ENCODE measurements at places on chromosomes 12 and 14.

GRCh38 chr12:120841525-120841924 lies 62.6 kb downstream of the SPPL3 start:
- no peak for DNase-seq

DNA sequence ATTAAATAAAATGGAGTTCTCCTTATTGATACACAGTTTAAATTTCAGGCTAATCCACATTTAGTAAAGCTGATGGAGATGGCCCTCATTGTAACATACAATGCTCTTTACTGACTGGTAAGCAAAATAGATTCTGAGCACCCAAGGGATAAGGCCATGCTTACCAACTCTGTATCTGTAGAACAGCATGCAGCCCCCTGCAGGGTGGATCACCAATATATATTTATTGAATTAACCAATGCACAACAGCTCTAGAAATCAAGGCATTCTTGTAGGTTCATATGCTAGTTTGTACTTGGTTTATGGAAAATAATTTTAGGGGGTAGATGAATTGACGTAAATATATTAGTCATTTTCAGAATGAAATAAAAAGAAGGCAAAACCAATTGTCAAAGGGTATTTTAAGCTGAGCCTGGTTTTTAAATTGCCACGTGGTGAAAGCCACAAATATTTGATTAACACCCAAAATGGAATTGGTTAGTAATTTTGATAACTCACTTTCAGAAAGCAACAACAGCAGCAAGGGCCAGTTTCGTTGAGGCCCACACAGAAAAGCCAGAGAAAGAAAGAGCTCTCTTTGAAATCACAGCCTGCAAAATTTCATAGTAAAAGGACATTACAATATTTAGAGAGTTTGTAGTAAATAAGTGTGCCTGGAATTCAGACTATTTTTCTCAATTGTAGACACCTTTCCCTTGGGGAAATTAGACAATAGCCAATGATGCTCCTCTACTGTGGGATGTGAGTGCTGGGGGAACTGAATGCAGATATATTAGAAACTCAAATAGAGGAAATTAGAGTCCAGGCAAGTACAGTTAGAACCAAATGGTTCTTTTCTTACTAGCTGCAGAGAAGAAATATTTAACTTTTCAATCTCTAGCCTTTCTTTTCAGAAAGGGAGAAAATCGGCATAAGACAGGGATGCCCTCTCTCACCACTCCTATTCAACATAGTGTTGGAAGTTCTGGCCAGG lies 216.2 kb upstream of the ABCD2 start:
- DNase-seq, result no peak

GRCh38 chr14:103001226-103001625 lies 56.1 kb downstream of the CDC42BPB start:
- no peak for DNase-seq

GRCh38 chr12:9797722-9798619 lies 29.3 kb upstream of the KLRF1 start:
- peak; percentile 6 for DNase-seq

DNA sequence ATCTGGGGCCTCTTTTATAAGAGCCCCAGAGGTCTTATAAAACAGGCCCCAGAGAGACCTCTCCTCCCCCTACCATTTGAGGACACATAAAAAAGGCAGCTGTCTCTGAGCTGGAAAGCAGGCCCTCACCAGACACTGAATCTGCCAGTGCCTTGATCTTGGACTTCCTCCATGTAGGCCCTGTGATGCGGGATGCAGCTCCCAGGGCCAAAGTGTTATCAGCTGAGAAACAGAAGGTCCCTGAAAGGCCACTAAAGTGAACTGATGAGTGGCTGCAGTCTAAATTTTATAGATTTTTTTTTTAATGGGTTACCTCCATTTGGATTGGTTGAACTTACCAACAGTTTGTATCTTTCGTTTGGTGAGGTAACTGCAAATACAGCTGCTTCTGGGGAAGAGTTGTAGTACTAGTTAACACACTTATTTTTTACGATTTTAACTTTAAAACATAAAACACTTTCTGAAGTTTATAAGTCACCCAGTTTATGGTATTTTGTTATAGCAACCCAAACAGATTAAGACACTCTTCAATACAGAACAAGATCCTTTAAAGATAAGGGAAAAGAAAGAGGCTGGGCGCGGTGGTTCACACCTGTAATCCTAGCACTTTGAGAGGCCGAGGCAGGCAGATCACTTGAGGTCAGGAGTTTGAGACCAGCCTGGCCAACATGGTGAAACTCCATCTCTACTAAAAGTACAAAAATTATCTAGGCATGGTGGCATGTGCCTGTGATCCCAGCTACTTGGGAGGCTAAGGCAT lies 5.6 kb upstream of the GUCY2C start:
- no peak for DNase-seq

DNA sequence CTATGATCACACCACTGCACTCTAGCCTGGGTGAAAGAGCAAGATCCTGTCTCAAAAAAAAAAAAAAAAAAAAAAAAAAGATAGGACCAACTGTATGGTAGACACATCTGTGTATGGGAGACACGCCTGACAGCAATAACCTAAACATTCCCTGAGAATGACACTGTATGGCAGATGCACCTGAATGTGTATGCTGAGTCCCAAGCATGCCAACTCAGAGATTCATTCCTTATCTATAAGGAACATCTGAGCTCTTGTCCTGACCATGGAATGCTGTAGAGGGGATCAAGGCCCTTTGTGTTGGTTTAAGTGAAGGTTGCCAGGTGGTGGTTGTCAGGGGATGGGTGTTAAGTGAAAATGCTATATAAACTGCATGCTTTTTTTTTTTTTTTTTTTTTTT lies 19.2 kb upstream of the LGALS3 start:
- no peak for DNase-seq

DNA sequence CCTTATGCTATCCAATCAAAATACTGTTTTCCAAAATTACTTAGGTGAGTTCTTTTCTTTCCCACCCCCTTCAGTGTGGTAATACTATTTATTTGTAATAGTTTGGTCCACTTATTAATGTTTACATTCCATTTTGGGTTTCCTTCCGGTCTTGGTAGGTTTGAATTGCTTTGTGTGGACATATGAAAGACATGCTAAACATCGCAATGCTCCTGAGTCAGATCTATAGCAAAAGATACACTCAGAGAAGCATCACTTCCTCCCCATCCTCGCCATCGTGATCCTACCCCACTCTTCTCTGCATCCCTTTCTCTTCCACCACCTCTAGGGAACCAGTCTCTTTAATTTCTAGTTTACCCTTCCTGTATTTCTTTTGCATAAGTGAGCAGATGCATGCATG lies 30.0 kb downstream of the TUNAR start:
- no peak for DNase-seq

GRCh38 chr12:66241061-66242043 lies 52.3 kb downstream of the IRAK3 start:
- DNase-seq, result peak; percentile 81

- no peak for DNase-seq
Observed at GRCh38 chr14:95085321-95085720, 72.0 kb downstream of the DICER1 start.

- no peak for DNase-seq
Observed at GRCh38 chr12:116280595-116281290, 3.2 kb upstream of the MED13L start.

DNA sequence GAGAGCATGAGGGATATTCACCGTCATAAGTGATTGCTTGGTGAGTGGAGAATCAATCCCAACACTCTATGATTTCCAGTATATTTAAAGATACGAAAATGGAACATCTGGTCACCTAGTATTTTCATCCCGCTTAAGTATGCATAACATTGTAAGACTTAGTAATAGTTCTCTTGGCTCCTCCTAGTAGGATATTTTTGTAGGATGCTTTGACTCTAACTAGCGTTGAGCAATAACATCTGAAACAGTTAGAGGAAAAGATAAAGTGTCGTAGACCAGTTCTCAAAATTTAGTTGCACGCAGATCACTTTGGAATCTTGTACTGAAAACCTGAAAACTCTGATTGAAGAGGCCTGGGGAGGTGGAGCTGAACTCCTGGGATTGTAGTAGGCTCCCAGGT lies 7.6 kb downstream of the SAMD4A start:
- DNase-seq, result peak; percentile 26

DNA sequence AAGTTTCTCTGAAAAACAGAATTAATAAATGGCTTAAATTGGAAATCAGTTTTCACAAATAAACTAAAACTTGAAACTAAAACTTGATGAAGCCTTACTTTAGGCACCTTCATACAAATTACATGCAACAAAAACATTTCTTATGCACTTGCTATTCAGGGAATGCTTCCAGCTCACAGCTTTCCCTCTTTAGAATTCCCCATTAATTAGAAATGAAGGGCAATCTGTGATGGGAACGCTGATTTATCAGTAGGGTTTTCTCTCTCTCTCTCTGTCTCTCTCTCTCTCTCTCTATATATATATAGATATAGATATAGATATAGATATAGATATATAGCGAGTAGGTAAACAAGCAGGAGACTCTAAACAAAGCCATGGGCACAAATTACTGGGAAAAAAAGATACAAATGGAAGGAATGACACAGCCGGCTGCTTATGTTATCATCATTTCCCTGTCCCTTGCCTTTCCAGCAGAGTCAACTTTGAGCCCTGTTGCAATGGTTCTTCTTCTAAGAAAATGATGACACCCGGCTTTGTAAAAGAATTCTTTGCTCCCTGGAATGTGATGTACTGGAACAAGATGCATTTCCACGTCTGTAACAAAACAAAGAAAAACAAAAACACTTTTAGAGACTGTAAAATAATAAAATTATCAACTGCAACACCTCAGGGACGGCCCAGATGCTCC lies 1121.6 kb upstream of the TMEM132C start:
- DNase-seq, result no peak

DNA sequence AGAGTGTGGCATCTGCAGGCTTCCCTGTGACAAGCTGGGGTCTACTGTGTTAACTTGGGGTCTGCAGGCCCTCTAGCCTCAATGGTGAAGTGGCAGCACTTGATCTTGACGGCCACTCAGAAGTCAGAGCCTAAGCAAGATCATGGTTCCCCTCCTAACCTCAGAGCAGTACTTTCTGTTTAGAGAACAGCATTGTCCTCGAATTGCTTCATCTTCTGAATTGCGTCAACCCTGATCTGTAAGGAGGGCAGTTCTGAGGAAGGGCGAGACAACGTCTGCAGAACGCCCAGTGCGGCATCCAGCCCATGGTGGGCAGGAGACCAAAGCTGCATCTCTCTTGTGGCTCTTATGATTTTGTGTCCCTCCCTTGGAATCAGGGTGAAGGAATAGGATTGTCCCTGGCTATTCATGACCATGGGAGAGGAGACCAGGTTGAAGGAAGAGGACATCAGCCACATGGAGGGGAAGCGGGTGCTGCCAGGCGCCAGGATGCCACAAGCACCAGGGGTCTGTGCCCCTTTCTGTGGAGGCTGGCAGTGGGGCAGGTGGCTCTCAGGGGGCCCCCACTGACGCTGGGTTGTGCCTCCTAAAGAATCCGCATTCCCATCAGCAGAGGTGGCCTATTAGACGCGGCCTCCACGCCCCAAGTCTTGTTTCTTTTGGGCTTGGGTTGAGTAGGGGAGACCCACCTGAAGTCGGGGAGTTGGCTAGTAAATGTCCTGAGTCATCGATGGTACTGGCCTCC lies 2.2 kb downstream of the SERPINA9 start:
- DNase-seq, result no peak

- no peak for DNase-seq
Observed at GRCh38 chr12:2756756-2757155, 38.0 kb upstream of the FKBP4 start.

DNA sequence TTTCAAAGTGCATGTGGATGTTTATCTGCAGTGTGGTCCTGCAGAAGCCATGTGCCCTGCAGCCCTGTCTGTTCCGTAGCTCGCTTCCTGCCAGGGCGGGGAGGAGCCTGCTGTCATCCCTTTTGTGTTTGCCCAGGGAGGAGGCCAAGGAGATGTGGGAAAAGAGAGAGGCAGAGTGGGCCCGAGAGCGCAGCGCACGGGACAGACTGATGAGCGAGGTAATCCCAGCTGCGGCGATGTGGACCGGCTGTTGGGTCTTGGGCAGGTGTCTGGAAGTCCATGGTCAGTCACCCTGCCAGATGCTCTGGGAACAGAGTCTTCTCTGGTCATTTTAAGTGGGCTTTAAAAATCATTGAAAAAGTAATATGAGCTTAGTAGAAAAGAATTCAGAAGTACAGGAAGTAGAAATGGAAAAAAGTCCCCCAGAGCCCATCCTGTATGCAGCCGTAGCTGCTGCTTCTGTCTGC lies 12.8 kb downstream of the TCHP start:
- DNase-seq, result no peak

GRCh38 chr12:31000751-31001150 lies 72.9 kb upstream of the DDX11 start:
- DNase-seq, result peak; percentile 18

DNA sequence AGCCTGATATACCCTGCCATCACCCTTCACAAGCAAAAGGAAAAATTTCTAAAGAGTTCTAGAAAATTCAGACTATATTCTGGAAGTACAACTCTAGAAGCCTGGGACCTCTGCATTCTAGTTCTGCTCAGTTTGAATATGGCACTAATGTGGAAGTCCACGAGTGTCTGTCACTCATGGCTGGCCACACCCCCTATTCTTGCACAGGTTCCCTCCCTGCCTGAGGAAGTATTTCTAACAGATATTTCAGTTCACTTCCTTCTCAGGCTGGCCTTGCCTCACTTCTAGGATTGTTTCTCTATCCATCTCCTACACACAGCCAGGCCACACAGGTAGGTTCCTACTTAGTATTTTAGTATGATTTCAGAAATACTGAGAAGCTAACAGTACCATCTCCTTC lies 67.4 kb downstream of the PHLDA1 start:
- no peak for DNase-seq

GRCh38 chr14:49579841-49580240 lies 6.3 kb downstream of the RPS29 start:
- DNase-seq, result no peak

GRCh38 chr12:90245391-90245790 lies 536.8 kb upstream of the ATP2B1 start:
- no peak for DNase-seq

- DNase-seq, result no peak
Observed at GRCh38 chr12:41936333-41936732, 208.3 kb downstream of the GXYLT1 start.

DNA sequence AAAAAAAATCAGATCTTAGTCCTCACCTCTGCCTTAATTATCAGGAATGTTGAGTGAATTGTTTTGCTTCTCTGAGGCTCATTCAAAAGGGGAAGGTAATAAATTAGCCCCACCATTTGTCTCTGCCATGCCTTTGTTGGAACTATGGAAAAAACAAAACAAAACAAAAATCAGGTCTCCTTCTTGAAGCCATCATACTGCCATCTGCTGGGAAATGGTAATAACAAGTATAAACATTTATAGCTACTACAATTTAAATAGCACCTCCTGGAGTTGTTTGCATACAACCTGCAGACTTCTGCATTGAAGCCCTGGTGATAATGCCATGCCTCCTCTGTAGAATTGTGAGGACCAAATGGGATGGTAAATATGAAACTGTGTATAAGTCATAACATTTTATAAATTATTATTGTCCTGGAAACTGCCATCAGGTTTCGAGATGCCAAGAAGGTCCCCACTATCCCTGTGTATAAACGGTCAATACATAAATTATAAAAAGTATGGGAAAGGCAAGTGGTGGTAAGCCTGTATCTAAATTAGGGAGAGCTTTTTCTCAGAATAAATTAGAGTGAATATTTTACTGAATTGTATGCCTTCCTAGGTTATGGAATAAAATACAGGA lies 87.2 kb upstream of the FGD4 start:
- DNase-seq, result peak; percentile 65
